ENCODE measurements at places on chromosomes 6 and 20. TPM values are rescaled to one million over a fixed set of nuclear protein-coding genes. Genes with fewer than 3 reads are reported as not detected.

MUCL3 gene
- not detected for total RNA-seq

NFKBIL1 gene
- 15.3 TPM for total RNA-seq

PLN gene
- total RNA-seq, result 0.45 TPM

TUBB1 gene
- total RNA-seq, result 1.2 TPM

EFCAB8 gene
- total RNA-seq, result not detected

SLC22A16 gene
- total RNA-seq, result 0.91 TPM

CFAP61 gene
- 5.0 TPM for total RNA-seq

HLA-DQB2 gene
- total RNA-seq, result not detected

LAMP5 gene
- 4.4 TPM for total RNA-seq

PLCB4 gene
- 36.4 TPM for total RNA-seq

SLC12A5 gene
- total RNA-seq, result 26.0 TPM

EBF4 gene
- total RNA-seq, result 6.2 TPM

CD109 gene
- total RNA-seq, result 3.1 TPM

C20orf144 gene
- total RNA-seq, result not detected

BEND6 gene
- 12.6 TPM for total RNA-seq

MEI4 gene
- total RNA-seq, result 0.73 TPM

C6orf52 gene
- total RNA-seq, result 1.5 TPM

FGD2 gene
- 3.1 TPM for total RNA-seq

PTGIS gene
- total RNA-seq, result 9.7 TPM

SPATS1 gene
- not detected for total RNA-seq

MRAP2 gene
- 15.8 TPM for total RNA-seq

SOX18 gene
- total RNA-seq, result 1.6 TPM

TNXB gene
- 9.3 TPM for total RNA-seq

ADGB gene
- total RNA-seq, result 0.36 TPM

MUC21 gene
- not detected for total RNA-seq

CST2 gene
- not detected for total RNA-seq

MAVS gene
- total RNA-seq, result 14.6 TPM

GPR63 gene
- total RNA-seq, result 9.2 TPM

DLK2 gene
- total RNA-seq, result 6.2 TPM

C4B gene
- 8.6 TPM for total RNA-seq

SLC26A8 gene
- 3.7 TPM for total RNA-seq

C6orf15 gene
- not detected for total RNA-seq

GPR6 gene
- total RNA-seq, result 0.27 TPM

EEF1A2 gene
- total RNA-seq, result 78.4 TPM

HLA-DRB5 gene
- total RNA-seq, result not detected

NKX2-4 gene
- total RNA-seq, result not detected

CALHM5 gene
- total RNA-seq, result 0.91 TPM
